Astrocyte of the cerebellum (primary cell): ENCODE measurements at places on chromosomes 2 and 18.

DNA sequence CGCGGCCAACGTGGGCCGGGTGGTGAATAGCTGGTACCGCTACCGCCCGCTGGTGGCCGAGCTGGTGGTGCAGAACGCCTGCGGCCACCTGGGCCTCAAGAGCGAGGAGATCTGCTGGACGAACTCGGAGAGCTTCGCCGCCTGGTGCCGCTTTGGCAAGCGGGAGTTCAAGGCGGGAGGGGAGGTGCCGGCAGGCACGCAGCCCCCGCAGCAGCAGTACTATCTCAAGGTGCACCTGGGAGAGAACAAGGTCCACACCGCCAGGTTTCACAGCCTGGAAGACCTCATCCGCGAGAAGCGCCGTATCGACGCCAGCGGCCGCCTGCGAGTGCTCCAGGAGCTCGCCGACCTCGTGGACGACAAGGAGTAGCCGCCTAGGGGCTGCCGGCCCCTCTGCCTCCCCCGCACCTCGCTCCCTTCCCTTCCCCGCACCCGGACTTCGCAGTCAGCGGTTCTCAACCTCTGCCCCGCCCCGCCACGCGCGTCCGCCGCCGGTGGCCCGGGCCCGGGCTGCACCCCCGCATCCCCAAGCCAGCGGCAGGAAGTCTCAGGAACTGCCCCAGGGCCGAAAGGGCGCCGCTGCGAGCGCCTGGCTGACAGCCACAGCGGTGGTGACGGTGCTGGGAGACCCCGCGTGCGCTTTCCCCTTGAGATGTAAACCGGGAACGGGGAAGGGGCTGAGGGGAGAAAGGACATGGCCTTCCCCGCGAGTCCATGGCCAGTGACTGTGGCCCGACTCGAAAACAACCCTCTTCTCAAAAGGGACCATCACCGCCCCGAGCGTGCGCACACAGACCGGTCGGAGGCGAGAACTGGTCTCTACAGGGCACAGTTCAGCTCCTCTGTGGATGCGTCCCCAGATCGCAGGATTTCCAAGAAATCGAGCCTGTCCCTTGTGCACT lies 2.2 kb downstream of the LRATD1 start:
- DNase-seq = peak; percentile 48

- DNase-seq = no peak
Observed at GRCh38 chr2:149258531-149258930, 71.9 kb upstream of the LYPD6 start.

DNA sequence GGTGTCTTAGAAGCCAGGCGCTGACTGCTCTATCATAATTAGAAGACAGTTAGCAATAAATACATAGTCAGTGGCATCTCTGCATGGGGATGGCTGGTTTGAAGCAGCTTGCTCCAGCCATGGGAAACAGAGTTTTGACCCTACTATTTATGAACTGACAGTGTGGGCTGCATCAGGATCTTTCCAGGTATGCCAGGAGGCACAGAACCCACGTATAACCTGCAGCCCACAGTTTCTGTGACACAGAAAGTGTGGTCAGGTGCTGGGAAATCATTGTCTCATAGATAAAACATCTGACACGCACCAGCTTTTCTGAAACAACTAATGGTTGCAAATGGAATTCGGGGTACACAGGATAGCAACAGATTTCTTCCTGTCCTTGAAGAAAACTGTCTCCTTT lies 34.7 kb downstream of the INPP4A start:
- DNase-seq = no peak

- DNase-seq = no peak
Observed at GRCh38 chr18:21741562-21742314, 1.1 kb downstream of the MIB1 start.

GRCh38 chr2:190320696-190321095 lies 1.1 kb upstream of the HIBCH start:
- DNase-seq = no peak

DNA sequence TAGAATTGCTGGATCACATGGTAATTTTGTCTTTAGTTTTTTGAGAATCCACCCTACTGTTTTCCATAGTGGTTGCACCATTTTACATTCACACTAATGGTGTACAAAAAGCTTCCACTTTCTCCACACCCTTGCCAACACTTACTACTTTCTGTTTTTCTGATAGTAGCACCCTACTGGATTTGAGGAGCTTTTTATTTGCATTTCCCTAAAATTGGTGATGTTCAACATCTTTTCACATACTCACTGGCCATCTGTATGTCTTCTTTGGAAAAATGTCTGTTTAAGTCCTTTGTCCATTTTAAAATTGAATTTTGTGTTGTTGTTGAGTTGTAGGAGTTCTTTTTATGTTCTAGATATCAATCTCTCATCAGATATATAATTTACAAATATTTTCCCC lies 3.5 kb downstream of the POLR1A start:
- no peak for DNase-seq

DNA sequence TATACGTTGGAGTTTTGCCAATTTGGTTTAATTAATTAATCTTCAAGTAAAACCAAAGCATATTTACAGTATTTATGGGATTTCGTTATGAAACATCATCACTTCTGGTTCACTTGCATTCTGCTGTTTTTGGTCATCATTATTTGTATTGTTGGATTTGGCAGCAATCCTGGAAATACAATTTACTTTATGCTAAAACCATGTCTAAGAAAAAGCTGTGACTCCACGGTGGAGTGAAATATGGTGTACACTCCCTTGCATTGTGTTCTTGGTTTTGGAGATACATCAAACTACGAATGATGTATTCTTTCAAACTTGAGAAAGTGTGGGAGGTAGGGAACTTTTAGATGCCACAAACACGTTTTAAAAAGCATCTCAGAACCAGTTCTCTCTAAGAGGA lies 106.4 kb downstream of the CTAGE1 start:
- DNase-seq = peak; percentile 53

GRCh38 chr2:140770645-140771044 lies 1360.2 kb downstream of the LRP1B start:
- DNase-seq = no peak

DNA sequence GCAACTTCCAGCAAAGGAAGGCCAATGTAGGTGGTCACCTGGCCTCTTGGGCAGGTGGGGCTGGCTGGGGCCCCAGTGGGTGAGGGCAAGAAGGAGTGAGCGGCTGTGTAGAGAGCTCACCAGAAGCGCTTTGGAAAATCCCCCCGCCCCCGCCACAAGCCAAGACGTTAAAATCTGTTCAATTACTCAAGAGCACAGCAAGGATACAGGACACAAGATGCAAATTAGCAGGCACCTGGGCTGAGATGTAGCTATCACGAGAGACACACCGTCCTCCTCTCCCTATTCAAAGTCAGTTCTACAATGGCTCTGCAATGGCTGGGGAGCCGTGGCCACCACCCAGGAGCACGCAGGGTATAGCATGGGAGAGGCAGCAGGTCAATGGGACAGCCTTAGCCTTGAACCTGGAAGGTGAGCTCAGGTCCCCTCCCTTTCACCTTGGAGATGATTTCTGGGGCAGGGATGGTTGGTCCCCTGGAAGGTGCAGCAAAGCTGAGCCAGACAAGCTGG lies 38.5 kb upstream of the GPR17 start:
- no peak for DNase-seq

GRCh38 chr18:34281290-34281689 lies 56.6 kb upstream of the NOL4 start:
- no peak for DNase-seq
